ENCODE measurements at places on chromosomes 4 and X.

DNA sequence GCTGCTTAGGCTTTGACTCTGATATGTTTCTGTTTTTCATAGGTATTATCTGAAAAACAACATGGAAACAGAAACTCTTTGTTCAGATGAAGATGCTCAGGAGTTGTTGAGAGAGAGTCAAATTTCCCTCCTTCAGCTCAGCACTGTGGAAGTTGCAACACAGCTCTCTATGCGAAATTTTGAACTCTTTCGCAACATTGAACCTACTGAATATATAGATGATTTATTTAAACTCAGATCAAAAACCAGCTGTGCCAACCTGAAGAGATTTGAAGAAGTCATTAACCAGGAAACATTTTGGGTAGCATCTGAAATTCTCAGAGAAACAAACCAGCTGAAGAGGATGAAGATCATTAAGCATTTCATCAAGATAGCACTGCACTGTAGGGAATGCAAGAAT lies 238.6 kb downstream of the RAPGEF2 start:
- no peak for DNase-seq

- no peak for DNase-seq
Measured at GRCh38 chrX:111555406-111555958, 44.0 kb downstream of the SERTM2 start.

GRCh38 chr4:118756429-118756828 lies 71.2 kb downstream of the METTL14 start:
- DNase-seq: no peak

DNA sequence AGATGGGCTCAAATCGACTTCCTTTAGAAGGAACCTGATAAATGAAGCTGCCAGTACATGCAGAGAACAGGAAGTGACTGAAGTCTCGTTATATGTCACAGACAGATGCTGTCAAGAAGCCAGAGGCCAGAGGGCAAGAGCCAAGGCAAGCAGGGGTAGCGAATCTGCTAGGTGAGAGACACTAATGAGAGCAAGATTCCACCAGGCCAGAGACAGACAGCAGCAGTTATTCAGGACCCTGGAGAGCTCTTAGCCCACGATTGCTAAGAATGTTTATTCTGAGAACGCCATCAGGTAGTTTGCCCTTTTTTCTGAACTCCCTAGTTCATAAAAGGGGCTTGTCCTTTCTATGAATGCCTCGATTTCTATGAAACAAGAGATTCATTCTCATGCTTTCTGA lies 73.7 kb downstream of the BEND2 start:
- no peak for DNase-seq

GRCh38 chr4:35464964-35465528 lies 779.3 kb downstream of the ARAP2 start:
- DNase-seq: no peak

GRCh38 chrX:11190745-11191510 lies 79.8 kb downstream of the HCCS start:
- no peak for DNase-seq

- no peak for DNase-seq
Measured at GRCh38 chrX:97074400-97074799, 190.7 kb downstream of the RPA4 start.

DNA sequence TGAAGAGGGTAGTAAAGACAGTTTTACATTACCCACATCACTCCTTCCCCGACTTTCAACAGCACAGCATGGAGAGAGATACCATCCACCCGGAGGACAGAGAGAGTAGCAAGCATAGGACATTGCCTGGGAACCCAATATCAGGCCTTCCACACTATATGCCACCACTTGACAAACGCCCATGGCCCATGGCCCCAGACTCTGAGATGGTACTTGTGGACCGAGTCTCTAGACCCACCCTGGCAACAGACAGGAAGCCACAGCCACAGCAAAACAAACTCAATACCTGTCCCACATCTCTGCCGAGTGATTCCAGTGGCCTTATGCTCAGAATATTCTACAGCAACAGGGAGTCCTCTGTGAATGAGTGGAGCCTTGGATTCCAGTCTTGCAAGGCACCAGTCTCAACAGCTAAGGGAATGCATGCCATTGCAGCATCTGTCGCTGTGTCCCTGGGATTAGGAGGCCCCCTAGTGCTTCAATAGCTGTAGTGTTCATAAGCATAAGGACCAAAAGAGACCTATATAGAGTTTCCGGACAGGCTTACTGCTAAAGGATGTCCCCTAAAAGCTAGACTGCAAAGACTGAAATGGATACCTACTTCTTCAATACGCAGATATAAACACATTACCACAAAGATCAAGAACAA lies 14.7 kb upstream of the CT55 start:
- peak; percentile 2 for DNase-seq

DNA sequence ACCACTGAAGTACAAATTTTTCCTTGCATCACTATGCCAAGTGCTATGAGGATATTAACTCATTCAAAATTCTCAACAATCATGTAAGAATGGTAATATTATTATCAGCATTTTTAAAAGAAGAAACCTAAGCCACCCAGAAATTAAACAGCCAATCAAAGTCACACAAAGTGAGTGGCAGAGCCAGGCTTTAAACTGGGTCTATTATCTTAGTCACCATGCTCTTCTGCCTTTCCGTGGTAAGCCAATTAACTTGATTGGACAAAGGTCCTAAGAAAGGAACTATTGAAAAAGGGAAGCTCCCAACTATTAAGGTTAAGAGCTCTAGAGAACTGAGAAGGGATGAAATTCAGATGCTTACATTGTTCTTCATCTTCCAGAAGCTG lies 111.5 kb downstream of the ASB9 start:
- DNase-seq: no peak

- DNase-seq: no peak
Measured at GRCh38 chr4:5037553-5038551, 13.4 kb upstream of the STK32B start.

DNA sequence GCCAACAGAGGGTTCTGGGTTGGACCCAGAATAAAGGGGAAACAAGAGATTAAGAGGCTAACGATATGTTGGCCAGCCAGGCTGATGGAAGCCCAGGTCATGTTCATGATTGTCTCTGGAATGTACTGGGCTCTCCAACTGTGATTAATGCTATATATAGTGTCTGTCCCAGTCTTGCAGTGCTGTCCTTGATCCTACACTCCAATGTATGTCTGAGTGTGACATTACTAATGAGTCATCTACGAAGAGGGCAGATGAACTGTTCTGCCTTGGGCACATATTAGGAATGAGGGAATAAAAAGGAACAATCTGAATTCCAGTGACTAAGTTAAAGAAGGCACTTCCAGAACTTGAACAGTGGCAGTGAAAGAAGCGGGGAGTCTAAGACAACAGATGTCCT lies 142.1 kb downstream of the PDGFRA start:
- no peak for DNase-seq

DNA sequence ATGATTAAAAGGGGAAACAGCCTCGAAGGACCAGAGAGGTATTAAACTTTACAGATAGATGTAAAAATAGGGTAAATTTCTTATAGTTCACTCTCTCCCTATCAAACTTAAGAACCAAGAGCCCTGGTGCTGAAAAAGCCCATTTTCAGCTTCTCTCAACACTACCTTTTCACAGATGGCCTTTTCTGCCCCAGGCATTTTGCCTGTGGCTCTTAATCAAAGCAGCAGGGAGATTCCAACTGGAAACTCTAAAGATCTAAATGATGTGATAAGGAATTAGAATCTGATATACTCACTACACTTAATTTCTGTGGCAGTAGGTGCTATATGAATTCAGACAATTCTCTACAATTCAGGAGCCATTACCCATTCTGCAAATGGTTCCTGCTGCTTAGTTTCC lies 60.0 kb downstream of the AMMECR1 start:
- DNase-seq: no peak

GRCh38 chr4:140326395-140326993 lies 47.0 kb upstream of the SCOC start:
- DNase-seq: no peak

GRCh38 chr4:31051151-31051550 lies 331.0 kb downstream of the PCDH7 start:
- no peak for DNase-seq

GRCh38 chrX:74925225-74926088 lies at the start of gene NEXMIF:
TSS of gene NEXMIF (minus strand) at chrX:74925452.
- peak; percentile 11 for DNase-seq

GRCh38 chr4:65839164-65839931 lies 169.1 kb upstream of the EPHA5 start:
- DNase-seq: no peak

- DNase-seq: no peak
Measured at GRCh38 chrX:133813971-133814370, 171.4 kb downstream of the GPC3 start.

- DNase-seq: no peak
Measured at GRCh38 chrX:54076903-54077302, 32.6 kb upstream of the PHF8 start.

DNA sequence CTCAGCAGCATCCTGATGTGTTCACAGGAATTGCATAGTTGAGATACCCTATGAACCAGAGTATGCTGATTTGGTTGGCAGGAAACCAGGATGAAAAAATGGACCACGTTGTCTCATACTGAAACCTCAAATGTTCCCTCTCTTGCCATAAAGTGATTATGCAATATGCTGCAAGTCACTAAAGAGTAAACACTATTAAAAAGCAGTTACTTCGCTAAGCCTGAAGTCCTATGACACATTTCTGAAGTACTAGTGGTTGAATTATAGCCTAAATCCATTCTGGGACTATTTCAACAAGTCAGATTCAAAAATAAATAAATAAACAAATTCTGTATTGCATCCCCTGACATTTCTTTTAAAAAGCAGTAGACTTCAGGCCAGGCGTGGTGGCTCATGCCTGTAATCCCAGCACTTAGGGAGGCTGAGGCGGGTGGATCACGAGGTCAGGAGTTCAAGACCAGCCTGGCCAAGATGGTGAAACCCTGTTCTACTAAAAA lies 106.0 kb upstream of the NAP1L5 start:
- DNase-seq: no peak

GRCh38 chr4:14716691-14717090 lies 285.6 kb upstream of the CPEB2 start:
- DNase-seq: no peak

DNA sequence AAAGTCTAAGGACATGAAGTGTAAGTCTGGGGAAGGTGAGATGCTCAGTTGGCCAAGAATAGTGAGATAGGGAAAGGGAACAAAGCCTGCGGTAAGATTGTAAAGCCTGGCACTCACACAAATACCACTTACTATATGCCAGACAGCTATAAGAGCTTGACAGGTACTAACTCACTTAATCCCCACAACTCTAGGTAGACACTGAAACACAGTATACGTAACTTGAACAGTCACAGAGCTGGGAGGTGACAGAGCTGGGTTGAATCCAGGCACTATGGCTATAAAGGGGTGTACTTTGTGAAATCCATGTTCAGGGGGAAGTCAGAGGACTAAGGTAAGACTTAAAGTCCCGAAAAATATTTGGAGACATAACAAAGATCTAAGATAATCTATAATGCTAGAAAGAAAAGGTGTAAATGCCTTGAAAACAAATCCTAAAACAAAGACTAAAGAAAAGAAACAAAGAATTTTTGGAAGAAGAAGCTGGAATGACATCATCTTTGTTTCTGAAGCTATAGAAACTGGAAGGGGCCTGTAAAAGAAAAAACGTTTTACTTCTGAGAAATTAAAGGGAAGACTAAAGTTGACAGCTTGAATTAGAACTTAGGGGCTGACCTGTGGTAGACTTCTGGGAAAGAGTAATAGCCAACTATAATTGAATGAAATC lies 172.5 kb downstream of the PPP3CA start:
- DNase-seq: no peak

DNA sequence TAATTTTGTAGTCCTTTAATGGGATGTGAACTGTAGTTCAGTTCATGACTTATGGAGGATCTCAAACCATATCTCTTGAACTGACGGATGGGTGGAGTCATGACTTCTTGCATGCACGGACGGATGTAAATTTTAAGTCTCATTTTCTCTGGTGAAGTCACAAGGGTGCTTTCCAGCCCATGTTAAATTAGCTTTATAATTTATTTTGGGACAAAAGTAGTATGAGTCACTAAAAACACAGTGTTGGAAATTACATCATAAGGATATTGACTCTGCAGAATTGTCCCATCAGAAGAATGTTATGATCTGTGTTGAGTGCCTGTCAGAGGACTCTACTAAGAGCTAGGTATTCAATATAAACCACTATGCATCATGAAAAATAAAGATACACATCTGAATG lies 6.8 kb upstream of the PAGE5 start:
- no peak for DNase-seq

DNA sequence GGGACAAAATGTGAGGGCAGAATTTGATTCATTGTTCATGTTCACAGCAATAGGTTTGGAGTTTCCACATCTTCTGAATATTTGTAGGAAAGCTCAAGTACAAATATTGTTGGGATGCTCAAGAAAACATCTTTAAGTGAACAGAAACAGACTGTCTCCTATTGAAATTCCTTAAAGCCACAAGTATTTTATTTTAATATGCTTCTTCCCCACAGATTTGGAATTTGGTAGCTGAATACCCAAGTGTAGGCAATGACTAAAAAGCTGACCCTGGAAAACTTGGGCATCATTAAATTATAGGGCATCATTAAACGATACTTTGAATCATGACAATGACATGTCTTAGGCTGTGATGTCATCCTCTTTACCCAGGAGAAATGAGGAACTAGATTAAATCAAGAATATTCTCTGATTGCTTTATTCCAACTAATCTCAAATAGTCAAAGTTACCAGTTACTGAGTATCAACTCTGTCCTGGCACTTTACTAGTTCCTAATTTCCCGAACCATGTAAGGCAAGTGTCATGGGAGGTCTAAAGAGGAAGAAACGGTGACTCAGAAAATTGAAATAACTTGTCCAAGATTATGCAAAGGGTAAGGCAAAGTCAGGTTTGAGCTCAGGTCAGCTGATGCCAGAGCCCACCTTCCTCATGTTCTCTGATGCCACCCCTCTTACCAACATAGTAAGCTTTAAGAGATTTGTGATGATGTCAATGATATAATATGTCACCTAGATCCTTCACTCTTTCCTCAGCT lies 223.1 kb upstream of the LEF1 start:
- no peak for DNase-seq

GRCh38 chr4:88446124-88446523 lies 10.8 kb upstream of the HERC5 start:
- no peak for DNase-seq

GRCh38 chr4:187972135-187972534 lies 23.4 kb upstream of the ZFP42 start:
- DNase-seq: no peak

GRCh38 chr4:76539979-76540378 lies 105.0 kb downstream of the SHROOM3 start:
- DNase-seq: no peak

DNA sequence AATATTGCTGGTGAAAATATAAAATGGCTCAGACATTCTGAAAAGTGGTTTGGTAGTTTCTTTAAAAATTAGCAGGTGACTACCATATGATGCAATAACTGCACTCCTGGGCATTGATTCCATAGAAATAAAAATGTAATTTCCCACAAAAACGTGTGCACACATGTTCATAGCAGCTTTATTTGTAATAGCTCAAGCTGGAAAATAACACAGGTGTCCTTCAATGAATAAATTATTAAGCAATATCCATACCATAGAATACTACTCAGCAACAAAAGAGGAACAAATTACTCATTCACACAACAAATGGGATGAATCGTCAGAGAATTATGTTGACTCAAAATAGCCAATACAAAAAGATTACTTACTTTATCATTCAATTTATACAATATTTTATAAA lies 893.7 kb upstream of the SLIT2 start:
- DNase-seq: no peak

GRCh38 chr4:85642356-85643100 lies 167.6 kb downstream of the ARHGAP24 start:
- no peak for DNase-seq
